ENCODE measurements at places on chromosomes 1 and 21.

GRCh38 chr1:94100785-94101612, 19.9 kb downstream of the ABCA4 start:
- H3K36me3 ChIP-seq, result no peaks in the 10 kb centered on the region
- H3K27me3 ChIP-seq, result peaks cover 18% of the 10 kb centered on the region
- no peak for DNase-seq
- H3K27ac ChIP-seq, result no peak overlapping the region

DNA sequence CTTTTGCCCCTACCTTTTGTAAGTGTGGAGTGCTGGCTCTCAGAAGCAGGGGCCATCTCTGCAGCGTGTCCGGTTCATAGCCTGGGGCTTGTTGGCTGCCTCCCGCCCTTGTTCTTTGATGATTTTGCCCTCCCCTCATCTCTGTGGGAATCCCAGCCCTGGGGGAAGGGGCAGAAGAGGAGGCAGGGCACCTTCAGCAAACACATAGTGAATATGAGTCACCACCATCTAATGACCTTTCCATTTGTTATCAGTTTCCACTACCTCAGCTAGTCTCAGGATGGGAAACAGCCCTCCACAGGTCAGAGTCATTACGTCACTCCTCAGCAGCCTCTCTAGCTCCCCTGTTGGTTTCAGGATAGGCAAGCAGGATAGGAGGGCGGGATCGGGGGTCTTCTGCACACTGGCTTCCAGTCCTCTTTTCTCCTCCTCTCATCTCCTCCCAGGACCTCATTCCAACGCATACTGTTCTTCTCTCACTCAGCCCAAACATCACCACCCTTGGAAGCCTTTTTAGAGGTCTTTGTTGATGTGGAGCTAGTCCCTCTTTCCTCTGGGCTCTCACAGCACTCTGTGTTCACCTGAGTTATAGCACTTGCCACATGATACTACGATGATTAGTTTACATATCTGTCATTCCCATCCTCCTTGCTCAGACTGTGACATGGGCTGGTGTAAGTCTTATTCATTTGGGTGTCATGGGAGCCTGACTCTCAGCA, 15.8 kb downstream of the GADD45A start:
- no peak overlapping the region for H3K4me3 ChIP-seq
- H3K27me3 ChIP-seq, result peaks cover 5% of the 10 kb centered on the region
- no peaks in the 10 kb centered on the region for H3K36me3 ChIP-seq
- DNase-seq, result no peak
- H3K4me1 ChIP-seq, result no peaks in the 10 kb centered on the region

DNA sequence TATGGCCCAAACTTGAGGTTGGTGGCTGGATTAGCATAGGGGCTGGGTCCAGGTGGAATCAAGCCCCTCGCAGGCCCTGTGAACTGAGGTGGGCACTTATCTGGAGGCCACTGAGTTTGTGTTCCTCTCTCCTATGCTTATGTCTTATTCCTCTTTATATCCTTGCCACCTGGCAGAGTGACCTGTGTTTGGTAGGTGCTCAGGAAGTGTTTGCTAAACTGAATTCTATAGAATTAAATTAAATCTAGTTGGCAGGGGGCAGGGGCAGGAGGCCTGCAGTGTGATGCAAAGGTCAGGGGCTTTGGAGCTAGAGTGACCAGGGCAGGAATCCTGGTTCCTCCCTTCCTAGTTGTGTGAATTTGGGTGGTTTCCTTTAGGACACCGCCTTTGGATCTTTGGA, 1.1 kb upstream of the TMEM9 start:
- H3K36me3 ChIP-seq, result no peaks in the 10 kb centered on the region
- H3K4me1 ChIP-seq, result peaks cover 44% of the 10 kb centered on the region

GRCh38 chr1:1418464-1419362, 2.4 kb downstream of the ANKRD65 start:
- H3K4me3 ChIP-seq, result no peak overlapping the region
- no peaks in the 10 kb centered on the region for H3K36me3 ChIP-seq
- H3K27me3 ChIP-seq, result no peaks in the 10 kb centered on the region
- no peak overlapping the region for H3K27ac ChIP-seq
- peak; percentile 48 for DNase-seq

DNA sequence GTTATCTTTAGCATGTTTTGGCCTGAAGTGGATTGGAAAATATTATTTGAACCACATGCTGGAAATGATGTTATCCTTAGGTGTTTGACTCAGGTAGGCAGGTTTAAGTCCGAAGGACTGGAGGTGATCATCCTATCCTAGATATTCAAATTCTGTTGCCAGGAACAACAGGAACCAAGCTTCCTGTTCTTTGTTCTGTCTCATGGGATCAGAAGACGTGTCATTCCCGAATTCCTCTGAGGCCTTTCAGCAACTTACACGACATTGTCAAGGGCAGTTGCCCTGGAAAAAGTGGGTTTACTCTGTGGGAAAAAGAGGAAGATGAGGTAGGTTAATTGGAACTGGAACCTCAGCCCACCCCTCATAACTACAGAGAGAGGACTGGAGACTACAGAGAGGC, 36.6 kb downstream of the SLAMF6 start:
- H3K4me1 ChIP-seq, result peaks cover 73% of the 10 kb centered on the region
- peaks cover 16% of the 10 kb centered on the region for H3K36me3 ChIP-seq
- H3K27ac ChIP-seq, result peak overlapping the region; percentile 60

DNA sequence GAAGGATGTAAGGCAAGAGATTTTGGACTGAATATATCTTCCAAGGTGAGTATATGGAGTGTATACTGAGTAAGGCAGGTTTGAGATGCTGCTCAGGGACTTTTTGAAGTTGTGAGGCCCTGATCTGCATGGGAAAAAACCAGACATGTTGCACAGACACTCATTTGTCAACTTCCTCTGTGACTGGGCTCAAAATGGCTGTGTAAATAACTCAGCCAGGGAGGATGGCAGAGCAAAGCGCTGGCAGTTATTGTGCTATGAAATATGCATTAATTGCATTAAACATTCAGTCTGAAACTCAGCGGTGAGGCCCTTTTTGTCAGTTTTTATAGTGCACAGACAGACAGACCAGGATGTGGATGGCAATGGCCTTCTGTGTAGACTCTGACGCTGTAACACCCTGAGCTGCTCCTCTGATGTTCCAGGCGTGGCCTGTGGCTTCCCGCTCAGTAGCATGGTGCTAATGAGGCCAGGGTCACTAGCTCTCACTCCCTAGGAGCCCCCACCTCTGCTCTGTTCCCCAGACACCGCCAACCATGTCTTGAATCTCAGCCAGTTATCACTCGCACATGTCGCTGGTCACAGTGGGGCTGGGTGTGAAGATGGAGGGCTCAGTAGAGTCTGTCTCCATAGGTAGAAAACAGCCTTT, 307.0 kb upstream of the PROX1 start:
- H3K4me3 ChIP-seq, result no peak overlapping the region
- no peaks in the 10 kb centered on the region for H3K4me1 ChIP-seq
- DNase-seq, result no peak
- H3K36me3 ChIP-seq, result no peaks in the 10 kb centered on the region

Data from naive thymus-derived CD8-positive, alpha-beta T cell (primary cell).